ENCODE measurements at places on chromosomes 2 and 18.
A peak's percentile ranks its signal among the peaks of the same experiment; 100 is the strongest.

DNA sequence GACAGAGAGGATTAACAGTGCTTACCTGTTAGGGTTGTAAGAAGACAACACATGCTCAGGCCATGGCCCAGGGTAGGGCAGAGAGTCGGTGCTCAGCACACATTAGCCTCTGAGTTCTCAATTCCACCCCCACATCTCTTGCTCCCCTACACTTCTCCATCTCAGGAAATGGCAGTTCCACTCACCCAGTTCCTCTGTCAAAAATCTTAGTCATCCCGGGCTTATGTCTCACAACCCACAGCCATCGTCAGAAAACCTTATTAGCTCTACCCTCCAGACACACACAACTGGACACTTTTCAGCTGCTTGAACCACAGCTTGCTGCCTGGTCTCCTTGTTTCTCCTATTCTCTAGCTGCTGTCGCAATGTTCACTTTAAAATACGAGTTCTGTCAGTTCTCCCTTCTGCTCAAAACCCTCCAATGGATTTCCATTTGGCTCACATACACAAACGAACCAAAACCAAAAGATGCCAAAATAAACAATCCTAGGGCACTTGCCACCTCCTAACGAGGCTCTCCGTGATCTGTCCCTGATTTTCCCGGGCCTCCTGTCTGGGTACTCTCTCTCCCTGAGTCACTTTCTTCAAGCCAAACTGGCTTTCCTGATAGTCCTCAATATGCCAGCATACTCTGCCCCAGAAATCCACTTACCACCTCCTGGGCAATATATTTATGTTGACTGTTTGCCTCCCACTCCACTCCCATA is 89.7 kb downstream of the KCTD1 start:
- peak; percentile 58 for DNase-seq

- DNase-seq: no peak
These were observed 27.6 kb downstream of the CENPO start for GRCh38 chr2:24820598-24821432.

- no peak for DNase-seq
These were observed 115.2 kb downstream of the TPO start for GRCh38 chr2:1528273-1529064.

DNA sequence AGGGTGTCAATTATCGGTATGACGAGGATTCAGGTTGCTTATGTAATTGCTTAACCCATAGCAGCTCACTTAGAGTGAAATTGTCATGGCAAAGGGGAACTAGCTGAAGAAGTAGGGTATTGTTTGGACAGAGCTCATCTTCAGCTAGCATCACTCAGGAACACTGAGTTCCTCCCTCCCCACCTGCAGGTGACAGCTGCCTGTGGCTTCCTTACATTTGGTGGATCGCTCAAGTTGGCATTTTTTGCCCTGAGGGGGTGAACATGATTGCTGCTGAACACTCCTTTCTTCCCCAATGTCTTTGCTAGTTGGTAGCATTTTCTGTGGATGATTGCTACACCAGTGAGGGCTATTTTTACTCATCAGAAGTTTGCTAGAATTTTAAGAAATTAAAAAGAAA is 86.7 kb upstream of the THUMPD2 start:
- no peak for DNase-seq

DNA sequence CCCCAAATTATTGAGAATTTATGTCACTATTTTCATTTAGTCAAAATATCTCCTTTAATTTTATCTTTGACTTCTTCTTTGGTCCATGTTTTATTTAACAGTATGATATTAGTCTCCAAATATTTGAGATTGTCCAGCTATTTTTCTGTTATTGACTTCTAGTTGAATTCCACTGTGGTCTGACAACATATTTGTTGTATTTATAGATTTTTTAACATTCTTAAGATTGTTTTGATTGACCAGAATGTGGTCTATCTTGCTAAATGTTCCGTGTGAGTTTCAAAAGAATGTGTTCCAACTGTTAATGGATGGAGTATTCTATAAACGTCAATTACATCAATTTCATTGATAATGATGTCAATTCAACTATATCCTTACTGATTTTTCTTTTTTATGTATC is 1452.1 kb downstream of the SUCLG1 start:
- no peak for DNase-seq

GRCh38 chr18:37440206-37440605 is 125.4 kb downstream of the CELF4 start:
- no peak for DNase-seq

DNA sequence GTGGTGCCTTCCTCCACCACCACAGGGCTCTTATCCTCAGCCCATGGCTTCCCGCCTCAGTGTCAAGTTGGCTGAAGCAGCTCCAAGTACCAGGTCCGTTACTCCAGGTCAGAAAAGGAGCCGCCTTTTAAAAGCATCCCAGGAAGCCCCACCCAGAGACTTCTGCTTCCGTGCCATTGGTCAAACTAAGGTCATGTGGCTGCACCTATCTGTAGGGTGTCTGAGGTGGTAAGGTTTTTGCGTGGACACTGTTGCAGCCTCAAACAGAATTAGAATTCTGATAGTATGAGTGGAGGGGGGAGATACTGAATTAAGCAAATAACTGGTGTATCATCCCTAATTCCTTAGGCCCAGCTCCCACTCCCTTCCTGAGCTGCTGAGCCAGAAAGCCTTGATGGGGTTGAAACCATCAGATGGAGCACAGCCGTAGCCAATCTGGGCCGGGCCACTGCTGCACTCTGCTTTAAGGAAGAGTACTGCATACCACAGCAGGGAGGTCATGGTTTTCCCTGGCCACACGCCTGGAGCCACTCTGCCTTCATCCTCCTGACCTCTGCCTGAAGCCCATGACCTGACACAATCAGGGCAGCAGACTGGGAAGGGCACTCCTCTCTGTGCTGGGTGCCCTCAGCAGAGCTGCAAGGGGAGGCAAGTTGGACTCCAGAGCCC is 8.4 kb downstream of the TMEM247 start:
- peak; percentile 67 for DNase-seq

- DNase-seq: no peak
These were observed 40.6 kb upstream of the SNED1 start for GRCh38 chr2:240957656-240958365.

GRCh38 chr2:134460583-134460998 is 206.7 kb downstream of the MGAT5 start:
- peak; percentile 51 for DNase-seq

- no peak for DNase-seq
These were observed 432.8 kb downstream of the METTL4 start for GRCh38 chr18:2138552-2138951.

DNA sequence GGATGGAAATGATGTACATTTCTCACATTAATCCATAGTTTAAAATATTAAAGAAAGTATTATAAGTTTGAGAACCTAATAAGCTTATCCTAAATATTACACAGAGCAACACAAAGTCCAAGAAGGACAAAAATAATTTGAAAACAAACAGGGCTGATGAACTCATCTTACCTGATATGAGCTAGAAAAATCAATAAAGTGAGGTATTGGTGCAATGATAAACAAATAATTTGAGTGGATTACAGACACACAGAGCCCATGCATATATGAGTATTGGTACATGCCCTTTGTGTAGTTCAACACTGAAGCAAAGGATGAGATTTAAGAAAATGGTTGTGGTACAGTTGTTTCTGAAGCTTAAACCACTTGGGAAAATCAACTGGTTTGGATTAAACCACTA is 1139.0 kb downstream of the SUCLG1 start:
- DNase-seq: no peak

DNA sequence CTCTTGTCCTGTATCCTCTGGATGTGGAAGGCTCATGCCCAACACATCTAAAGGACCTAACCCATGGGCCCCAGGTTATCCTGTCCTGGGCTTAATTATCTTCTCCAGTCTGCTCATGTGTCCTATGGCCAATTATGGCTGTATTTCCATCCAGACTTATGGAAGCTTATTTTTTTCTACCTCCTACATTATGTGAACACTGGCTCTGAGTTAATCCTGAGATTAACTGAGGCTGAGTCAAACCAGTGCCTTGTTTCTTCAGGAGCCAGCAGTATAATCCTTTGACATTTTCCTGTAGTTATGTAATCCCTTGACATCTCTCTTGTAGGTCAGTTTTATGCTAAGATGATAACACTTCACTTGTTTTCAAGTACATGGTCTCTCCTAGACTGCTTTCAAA is 213.6 kb downstream of the PMAIP1 start:
- peak; percentile 32 for DNase-seq

GRCh38 chr2:168461178-168461941 is 5.3 kb downstream of the CERS6 start:
- no peak for DNase-seq

DNA sequence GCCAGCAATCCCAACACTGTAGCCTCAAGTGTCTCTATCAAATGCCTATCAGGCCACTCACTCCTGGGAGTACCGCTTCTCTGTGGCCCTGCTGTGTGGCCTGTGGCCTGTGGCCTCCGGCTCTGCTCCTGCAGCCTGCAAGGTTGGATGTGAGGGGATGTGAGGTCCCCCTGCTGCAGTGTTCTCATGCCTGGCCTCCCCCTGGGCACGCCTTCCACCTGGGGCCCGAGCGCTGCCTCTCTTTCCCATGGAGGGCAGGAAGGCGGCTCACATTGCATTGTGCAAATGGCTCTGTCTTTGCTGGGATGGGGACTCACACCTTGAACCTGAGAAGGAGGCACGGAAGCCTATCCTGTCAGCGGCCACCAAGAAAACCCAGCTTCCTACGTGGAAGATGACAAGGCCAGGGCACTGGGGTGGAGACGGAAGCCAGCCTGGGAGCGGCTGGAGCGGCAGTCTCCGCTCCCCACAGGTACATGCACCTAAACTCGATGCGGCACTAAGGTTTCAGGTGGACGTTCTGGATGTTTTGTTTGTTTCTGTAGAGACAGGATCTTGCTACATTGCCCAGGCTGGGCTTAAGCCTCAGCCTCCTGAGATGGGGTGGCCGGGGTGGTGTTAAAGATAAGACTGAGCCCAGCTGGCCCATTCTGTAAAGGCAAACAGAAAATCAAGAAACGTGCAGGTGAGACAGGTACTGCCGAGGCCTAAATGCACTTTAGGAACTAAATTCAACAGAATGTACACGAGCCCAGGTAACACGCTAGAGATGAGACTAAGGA is 140.1 kb downstream of the HDAC4 start:
- no peak for DNase-seq

GRCh38 chr2:65922794-65923193 is 490.4 kb upstream of the SPRED2 start:
- no peak for DNase-seq

DNA sequence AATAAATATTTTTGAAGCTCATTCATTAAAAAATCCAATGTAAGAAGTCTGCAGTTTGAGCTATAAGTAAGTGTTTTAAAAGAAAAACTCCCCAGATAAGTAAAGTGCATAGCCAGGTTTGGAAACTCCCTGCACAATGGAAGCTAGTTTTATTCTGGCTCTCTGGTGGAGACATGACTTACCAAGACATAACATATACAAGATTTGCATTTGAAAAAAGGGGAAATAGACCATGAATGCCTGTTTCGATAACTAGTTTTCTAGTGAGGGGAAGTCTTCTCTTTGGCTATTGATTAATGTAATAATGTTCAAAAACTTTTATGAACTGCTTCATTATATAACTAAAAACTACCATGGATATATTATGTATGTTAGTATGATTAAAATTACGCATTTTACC is 435.2 kb downstream of the ARHGAP15 start:
- DNase-seq: no peak

- peak; percentile 92 for DNase-seq
These were observed at the start of gene ST3GAL5 for GRCh38 chr2:85888684-85889626. TSS of gene ST3GAL5 (minus strand) at chr2:85888990. CDS start at chr2:85888905, 85 bp downstream.

- peak; percentile 49 for DNase-seq
These were observed 6.3 kb downstream of the TRABD2A start for GRCh38 chr2:84874381-84875212.

DNA sequence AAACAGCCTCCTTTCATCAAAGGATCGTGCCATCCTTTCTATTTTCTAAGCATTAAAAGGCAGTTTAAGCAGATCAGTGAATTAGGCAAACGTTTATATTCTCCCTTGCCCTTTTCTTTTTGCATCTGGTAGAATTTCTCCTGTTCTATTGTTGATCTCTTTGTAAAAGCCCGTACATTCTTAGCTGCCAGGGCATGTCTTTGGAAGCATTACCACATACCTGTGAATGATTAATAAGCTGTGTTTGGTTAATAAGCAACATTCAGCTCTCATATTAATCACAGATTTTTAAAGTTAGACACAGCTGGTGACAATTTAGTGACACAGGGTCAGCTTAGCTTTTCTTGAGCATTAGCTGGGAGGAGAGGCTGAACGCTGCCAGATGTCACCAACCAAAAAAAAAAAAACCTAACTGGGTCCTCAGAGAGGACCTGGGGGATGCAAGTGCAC is 33.8 kb upstream of the CYP1B1 start:
- DNase-seq: peak; percentile 62

DNA sequence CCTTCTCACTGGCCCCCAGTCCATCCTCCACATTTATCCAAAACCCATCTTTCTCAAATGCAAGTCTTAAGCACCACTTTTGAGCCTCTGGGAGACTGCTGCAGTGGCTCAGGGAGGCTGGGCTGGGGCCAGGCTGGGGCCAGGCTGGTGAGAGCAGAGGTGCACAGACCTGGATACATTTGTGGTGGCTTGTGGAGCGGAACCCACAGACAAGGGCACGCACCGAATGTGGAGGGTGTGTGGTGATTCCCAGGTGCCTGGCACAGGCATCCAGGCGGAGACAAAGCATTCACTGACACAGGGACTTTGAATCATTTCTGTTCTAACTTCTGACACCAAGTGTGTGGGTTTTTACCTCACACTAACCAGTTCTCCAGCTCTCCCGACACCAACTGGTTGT is 42.2 kb upstream of the MGAT4A start:
- no peak for DNase-seq
